CMK (cell line): ENCODE measurements at places on chromosomes 7 and 10.

DNA sequence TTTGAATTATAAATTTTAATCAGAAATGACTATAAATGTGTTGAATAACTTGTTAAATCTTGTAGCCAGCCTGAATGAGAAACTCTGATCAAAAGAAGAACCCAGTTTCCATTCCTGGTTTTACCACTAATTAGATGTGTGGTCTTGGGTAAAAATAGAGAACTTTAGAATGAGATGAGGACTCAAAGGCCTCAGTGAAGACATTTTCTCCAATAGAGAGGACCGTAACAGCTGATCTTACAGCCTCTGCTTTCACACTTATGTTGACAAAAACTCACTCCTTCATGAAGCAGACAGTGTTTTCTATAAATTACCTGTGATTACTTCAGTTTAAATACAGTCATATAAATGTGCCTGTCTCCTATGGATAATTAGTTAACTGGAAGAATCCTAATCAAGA, 200.1 kb upstream of the MEOX2 start:
- DNase-seq = no peak

GRCh38 chr7:150444674-150445365, 5.6 kb upstream of the GIMAP8 start:
- DNase-seq = no peak

DNA sequence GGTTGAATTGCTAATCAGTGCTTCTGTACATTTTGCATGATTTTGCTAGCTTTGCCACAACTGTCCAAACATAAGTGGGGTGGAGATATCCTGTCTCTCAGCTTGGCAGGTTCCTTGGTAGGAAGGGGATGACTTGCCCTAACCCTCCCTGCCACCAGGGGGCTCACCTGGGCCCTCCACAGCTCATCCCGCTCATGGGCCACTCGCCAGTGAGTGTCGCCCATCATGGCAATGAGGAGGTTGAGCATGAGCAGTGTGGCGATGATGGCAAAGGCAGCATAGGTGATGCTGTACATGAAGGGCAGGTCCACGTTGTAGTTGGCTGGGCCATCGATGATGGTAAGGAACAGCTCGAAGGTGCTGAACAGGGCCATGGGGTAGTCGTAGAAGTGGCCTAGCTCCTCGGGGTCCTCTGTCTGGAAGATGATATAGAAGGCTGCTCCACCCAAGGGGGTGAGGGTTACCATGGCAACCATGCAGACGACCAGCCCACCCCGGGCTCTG, 12.2 kb downstream of the TRPV6 start:
- no peak for DNase-seq

DNA sequence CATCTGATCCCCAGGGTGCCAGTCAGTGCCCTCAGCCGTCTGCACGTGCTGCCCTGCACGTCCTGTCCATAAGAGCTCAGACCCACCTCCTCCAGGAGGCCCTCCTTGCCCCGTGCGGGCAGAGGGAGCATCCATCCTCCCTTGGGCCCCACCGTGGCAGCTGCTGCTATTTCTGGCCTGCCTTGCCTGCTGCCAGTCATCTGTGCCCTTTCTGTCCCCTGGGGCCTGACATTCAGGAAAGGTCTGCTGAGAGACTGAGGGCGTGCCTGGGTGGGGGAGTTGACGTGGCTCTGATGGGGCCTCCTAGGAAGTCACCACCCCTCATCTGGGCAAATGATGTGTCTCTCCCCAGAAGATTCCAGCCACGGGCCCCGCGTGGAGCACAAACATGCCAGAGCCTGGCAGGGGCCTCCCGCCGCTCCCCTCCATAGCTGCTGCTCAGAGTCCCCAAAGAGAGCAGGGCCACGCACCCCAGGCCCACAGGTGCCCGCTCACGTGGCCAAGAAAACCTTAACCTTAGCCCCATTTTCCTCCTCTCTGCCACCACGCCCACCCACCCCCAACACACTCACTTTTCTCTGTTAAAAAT, 21.8 kb downstream of the DPYSL4 start:
- no peak for DNase-seq

GRCh38 chr7:100793806-100794660, 33.3 kb downstream of the EPHB4 start:
- no peak for DNase-seq

DNA sequence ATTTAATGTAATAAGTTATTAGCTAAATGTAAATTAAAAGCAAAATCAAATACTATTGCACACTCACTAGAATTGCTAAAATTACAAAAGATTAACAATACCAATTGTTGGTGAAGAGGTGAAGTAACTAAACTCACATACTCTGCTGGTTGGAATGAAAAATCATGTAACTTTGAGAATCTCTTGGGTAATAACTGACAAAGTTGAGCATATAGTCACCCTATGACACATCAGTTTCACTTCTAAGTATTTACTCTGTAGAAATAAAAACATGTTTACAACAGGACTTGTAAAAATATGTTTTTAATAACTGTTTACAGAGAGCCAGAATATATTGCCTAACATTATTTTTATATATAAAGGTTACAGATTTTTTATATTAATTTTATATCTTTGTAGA, 33.6 kb downstream of the CNTNAP2 start:
- no peak for DNase-seq

DNA sequence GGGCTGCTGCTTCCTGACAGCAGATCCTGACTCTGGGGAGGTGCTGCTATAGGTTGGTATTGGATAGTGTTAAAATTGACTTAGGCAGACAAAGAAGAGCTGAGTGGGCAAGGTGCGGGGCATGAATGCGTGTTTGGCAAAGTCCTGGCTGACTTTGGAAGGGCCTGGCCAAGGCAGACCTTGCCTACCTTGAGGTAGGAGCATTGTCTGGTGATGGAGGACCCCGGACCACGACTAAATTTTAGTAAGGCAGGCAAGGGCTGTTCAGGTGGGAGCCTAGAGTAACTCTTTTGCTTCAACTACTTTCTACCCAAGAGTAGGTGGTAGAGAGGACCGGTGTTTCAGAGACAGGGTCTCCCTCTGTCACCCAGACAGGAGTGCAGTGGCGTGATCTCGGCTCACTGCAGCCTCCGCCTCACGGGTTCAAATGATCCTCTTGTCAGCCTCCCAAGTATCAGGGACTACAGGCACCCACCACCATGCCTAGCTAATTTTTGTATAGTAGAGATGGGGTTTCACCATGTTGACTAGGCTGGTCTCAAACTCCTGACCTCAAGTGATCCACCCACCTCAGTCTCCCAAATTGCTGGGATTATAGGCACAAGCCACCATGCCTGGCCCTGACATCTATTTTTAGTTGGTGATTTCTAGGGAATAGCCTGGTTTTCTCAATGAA, 12.2 kb upstream of the LAT2 start:
- no peak for DNase-seq

DNA sequence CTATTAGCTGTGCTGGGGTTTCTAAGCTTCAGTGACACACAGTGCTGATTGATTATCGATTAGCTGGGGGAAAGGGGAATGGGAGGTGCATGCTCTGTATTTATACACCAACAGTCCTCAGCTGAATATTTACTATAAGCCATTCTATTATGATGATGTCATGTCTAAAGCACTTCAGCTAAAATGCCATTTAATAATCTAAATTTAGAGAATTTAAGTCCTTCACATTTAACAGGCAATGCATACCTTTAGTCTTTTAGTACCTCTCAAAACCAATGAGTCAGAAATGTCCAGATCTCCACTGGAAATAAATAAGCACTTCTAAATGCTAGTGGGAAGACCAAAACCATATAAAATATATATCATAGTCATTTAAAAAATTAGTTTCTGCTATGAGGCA, 24.6 kb downstream of the RPP38 start:
- DNase-seq = no peak
